MCF 10A (cell line): ENCODE measurements at places on chromosomes 12 and 14.
A peak's percentile ranks its signal among the peaks of the same experiment; 100 is the strongest.

DNA sequence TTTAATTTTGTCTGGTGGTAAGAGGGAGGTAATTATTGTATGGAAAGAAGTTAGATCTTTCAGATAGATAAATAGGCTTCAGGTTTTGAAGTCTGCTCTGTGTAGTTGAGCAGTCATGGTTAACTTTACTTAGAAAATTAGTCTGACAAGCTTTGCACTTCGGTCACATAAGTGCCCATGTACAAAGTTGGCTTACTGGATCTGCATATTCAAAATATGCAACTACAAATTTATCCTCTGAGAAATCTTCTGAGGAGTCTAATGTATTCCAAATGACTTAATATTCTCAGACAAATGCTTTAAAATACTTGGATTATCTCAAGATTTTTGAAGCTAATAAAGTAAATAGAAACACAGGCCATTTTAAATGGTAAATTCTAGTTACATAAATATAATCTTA is 61.2 kb downstream of the ETNK1 start:
- no peak for DNase-seq

DNA sequence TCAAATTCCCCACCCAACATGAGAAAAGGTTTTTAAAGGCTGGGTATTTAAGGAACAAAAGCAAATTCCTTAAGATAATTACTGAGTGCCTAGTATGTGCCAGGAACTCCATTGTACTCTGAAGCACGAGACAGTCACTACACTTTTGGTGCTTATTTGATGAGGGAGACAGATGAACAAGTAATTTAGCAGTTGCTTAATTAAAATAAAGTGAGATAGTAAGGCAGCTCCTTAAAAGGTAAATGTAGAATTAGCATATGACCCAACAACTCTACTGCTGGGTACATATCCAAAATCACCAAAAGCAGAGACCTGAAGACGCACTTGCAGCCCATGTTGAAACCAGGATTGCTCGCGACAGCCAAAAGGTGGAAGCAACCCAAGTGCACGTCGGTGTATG is 21.3 kb downstream of the POLE start:
- no peak for DNase-seq

DNA sequence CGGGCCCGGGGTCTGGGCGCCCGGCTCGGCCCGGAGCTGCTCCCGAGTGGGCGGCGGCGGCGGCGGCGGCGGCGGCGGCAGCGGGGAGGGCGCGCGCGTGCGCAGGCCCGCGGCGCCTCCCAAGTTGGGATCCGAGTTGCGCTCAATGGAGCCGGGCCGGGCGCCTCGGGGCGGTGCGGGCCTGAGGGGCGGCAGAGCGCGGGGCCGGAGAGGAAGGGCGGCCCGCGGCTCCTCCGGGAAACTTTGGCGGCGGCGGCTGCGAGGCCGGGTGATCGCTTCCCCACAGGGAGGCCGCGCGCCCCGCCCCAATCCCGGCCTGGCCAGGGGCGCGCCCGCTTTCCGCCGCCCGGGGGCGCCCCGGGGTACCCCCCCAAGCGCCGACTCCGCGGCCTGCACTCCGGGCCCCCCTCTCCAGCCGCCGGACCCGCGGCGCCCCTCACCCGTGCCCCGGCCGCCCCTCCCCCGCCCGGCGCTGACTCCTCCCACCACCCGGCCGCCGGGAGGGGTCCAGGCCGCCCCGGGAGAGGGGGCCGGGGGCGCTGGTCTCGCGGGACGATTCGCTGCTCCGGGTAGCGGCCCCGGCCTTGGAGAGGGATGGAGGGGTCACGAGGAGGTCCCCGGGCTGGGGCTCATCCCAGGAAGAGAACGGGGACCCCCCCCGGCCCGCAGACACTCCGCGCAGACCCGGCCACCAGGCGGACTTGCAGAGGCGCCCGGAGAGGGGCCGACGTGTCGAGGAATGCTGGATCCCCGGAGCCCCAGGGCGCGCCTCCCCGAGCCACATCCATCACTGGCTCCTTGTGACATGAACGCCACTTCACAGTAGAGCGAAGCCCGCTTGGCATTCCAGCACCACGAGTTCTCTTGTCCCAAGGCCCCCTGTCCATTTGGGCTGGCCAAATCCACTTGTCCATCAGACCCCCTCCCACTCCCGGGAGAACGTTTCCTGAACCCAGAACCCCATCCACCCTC is at the start of gene RILPL1:
TSS of gene RILPL1 (minus strand) at position 48 of the 972 bp plus-strand sequence. CDS start 237 bp downstream, outside the sequence.
- DNase-seq: peak; percentile 32

DNA sequence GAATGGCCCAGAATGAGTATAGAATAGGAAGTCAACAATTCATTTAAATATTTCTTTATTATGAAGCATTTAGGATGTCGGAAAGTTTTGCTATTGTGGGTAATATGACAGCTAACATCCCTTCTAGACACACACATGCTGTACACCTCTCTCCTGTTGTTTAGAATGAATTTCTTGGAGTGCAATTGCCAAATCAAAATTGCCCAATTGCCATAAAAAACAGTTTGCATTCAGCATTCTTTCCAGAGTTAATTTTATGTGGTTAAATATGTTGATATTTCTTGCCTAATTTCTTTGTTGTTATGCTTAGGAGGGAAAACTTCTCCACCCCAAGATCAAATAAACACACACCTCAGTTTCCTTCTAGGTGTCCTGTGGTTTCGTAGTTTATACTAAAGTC is 16.9 kb upstream of the SMCO2 start:
- peak; percentile 10 for DNase-seq

DNA sequence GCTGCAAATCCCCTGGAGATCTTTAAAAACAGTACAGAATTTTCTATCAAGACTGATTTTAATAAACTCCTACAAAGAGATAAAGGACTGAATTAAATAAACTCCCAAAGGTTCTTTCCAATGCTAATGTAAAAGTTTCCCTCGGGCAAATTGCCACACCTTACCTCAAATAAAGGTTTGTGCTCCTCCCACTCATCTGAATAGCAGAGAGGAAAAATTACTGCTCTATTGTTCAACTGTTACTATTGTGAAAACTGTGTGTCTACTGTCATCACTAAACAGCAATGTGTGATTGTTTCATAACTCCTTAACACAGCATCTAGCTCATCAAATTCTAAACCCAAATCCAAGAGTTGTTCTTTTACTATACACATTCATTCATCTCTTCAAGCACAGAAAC is 3.2 kb downstream of the SPTLC2 start:
- peak; percentile 82 for DNase-seq

DNA sequence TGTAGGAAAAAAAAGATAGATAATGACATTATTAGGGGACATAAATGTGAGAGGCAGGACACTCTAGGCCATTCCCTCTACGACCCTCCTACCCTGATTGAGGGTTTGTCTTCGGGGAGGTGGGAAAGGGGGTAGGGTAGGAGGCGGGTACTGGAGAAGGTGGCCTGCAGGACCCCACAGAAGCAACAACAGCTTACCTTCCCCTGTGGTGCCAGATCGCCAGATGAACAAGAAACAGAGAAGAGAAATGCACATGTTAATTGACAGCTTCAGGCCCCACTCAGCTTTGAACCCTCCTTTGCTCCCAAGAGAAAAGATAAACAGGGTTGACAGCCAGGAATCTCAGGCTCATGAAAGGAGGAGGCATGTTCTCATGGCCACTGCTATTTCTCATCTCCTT is 4.8 kb downstream of the PHB2 start:
- DNase-seq: no peak

- DNase-seq: peak; percentile 19
These were observed at the start of gene NDRG2 for GRCh38 chr14:21024585-21025370. TSS of gene NDRG2 (minus strand) at chr14:21025061. CDS start at chr14:21023315, 1,746 bp downstream.

DNA sequence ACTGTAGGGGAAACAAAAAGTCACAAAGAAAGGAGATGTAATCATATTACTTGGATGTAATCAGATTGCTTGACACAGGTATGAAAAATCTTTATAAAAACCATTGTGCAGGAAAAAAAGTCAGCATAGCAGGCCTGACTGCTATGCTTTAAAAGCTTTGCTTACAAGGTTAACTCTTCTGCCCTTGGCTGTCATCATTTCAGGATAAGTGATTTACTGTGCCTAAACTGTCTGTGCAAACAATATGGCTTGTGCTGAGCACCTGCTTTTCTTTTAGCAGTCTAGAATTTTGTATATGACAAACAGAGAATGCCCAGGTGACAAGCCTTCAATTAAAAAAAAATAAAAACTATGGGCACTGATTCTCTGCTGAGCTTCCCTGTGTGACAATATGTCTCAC is 63.8 kb upstream of the PLEKHG7 start:
- DNase-seq: no peak

DNA sequence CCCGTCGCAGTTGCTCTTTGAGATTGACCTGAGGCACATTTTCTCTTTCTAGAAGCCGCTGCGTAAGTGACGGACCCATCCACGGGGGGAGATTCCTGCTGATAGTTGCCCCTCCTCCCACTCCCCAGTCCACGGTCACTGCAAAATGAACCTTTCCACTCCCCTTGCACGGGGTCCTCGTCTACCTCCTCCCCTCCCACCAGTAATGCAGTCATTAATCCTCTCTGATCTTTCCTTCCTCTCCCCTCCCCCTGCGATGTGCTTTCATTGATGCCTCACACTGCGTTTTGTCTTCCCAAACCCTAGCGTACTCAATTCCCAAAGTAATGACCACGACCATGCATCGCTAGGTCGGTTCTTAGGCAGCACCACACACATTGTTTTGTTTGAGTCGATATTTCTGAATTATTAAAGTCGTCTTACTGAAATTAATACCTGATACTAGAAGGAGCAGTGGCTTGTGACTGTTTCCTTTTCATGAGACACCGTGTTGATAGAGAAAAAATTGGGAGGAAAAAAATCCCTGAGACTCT is 857 bp downstream of the ETNK1 start:
- peak; percentile 65 for DNase-seq

DNA sequence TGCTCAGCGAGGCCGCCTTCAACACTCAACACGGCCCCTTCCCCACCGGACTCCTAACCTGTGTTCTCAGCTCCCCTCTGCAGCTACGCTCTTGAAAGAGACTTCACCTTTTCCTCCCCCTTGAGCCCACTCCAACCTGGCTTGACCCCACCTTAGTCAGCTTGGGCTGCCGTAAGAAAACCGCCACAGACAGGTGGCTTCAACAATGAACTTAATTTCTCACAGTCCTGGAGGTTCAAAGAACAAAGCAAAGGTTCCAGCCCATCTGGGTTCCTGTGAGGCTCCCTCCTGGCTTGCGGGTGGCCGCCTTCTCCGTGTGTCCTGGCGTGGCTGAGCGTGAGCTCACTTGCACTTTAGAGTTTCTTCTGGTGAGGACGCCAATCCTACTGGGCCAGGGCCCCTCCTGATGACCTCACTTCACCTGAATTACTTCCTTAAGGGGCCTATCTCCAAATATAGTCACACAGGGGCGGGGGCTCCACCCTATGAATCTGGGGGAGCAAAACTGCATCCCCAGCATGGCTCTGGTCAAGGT is 138.8 kb downstream of the CALM1 start:
- DNase-seq: no peak

- no peak for DNase-seq
These were observed 499 bp downstream of the MIPOL1 start for GRCh38 chr14:37198273-37198598.

DNA sequence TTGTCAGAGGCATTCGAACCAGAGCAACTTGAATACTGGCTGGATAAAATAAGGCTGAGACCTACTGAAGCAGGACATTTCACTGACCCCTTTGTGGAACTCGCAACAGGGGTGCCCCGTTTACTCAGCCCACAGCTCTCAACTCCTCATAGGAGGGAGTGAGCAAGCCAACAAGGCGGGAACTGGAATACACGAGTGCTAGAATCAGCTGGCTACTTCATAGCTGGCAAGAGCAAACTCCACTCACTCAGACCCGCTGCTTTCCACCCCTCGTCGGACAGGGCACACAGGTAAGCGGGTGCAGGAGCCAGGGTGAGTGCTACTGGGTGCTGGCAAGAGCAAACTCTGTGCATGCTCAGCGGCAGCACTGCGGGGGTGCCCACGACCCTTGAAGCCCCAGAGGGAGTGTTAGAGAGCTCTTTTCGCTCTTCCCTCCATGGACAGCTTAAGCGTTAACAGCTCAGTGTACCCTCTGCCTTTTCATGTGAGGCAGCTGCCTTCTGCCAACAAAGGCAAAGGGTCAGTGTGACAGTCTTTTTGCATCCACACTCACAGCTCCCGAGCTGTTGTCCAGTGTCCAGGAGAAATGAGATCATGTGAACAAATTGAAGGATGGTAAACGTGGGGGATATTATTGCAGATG is 15.7 kb downstream of the CAPZA3 start:
- no peak for DNase-seq

- no peak for DNase-seq
These were observed 221.7 kb upstream of the NAV3 start for GRCh38 chr12:77609016-77609415.

GRCh38 chr14:74237441-74237840 is 1.8 kb upstream of the VSX2 start:
- no peak for DNase-seq

DNA sequence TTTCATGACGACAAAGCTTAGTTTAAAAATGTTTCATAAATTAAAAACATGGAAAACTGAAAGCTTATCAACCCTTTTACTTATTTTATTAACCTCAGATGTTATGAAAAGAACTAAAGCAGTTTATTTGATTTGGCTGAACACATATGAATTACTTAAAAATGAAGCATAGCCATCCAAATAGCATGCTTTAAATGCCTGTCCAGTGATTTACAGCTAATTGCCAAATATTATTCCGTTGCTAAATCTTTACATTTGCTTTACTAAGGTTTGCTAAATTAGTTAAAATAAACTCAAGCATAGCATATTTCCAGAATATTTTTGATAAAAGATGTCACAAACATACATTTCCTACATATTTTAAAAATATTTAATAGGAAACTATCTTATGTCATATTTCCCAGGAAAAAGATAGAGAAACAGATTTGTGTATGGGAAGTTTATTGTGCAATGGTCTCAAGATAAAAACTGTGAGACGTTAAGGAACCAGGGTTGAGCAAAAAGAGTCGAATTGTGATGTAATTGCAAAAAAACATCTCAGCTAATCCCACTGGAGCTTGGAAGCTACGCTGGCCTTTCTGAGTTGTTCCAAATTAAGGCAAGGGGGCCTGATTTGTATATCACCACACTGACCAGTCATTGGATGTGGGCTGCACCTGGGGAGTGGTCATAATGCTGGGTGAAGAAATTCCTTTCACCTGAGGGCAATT is 25.8 kb downstream of the GPR135 start:
- peak; percentile 46 for DNase-seq

DNA sequence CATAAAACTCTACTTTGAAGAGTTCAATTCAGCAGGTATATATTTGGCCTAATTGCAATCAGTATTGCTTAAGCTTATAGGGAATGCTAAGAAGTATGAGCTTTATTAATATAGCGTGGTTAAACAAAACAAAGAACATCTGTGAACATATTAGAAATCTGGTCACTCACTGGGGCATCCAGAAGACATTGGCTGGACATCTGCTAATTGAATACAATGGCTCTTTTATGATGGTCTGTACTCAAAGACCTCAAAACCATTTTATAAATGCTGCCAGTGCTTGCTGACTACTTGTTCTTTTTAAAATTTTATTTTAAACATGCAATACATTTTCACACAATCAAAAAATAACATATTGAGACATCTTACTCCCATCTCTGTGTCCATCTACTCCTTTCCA is 173.0 kb downstream of the STXBP6 start:
- no peak for DNase-seq
